Hematopoietic multipotent progenitor cell (in vitro differentiated cells): ENCODE measurements at places on chromosomes 7 and 10.
A peak's percentile ranks its signal among the peaks of the same experiment; 100 is the strongest.

DNA sequence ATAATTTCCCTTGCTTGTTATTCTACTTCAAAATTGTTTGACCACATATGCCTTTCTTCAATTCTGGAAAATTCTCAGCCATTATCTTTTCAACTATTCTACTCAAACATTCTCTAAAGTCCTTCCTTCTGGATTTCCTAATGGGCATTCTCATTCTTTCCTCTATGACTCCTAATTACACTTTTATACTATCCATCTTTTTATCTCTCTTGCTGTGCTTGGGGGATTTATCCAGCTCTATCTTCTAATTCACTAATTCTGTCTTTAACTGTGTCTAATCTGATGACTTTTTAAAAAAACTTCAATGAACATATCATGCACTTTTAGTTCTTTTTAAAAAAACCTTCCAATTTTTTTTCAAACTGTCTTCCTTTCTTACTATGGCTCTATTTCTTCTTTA, 38.4 kb downstream of the C10orf143 start:
- DNase-seq, result no peak

DNA sequence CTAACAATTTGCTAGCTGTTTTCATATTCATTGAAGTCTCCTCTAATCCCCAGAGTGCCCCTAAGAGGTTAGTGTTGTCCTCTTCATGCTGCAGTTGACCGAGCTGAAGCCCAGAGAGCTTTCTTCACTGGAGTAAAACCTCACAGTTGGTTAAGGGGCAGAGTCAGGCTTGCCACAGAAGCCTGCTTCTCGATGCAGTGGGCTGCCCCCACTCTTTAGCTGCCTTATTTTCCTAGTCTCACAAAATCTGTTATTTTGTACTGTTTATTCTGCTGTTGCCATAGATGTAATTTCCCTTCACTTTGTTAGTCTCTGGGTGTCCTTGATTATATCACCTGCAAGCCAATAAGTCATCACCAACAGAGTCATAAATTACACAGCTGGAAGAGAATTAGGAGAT, 56.3 kb upstream of the ZPBP start:
- DNase-seq, result no peak

- DNase-seq, result no peak
These were observed 63.7 kb upstream of the PPIF start for GRCh38 chr10:79283616-79284015.

DNA sequence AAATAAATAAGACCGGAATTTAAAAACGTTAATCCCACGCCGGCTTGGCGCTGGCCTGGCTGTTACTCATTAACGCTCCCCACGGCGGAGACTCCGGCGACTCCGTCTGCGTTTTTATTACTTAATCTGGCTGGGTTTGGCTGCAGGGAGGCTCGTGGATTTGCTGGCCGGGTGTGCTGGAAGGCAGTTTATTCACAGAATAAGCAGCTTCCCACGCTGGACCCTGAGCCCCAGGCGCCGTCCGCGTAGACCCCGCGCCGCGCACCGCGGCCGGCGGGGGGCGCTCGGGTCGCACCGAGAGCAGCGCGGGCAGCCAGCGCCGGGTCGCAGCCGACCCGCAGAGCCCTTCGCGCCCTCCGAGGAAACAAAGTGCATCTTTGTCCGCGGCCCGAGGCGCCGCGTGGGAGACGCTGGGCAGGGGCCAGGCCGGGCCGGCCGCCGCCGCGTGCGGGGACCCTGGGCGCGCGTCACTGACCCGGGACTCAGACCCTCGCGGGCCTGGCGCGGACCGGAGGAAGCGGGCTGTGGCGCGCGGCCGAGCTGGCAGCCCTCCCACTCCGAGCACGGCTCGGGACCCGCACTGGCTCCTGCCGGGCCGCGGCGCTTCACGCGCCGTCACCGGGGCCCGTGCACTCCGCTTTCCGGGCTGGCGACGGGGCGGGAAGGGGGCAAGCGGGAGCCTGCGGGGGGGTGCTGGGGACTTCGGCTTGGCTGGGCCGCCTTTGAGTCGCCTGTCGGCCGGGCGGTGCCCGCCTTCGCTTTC, 587 bp upstream of the GRK5 start:
- DNase-seq, result peak; percentile 74

DNA sequence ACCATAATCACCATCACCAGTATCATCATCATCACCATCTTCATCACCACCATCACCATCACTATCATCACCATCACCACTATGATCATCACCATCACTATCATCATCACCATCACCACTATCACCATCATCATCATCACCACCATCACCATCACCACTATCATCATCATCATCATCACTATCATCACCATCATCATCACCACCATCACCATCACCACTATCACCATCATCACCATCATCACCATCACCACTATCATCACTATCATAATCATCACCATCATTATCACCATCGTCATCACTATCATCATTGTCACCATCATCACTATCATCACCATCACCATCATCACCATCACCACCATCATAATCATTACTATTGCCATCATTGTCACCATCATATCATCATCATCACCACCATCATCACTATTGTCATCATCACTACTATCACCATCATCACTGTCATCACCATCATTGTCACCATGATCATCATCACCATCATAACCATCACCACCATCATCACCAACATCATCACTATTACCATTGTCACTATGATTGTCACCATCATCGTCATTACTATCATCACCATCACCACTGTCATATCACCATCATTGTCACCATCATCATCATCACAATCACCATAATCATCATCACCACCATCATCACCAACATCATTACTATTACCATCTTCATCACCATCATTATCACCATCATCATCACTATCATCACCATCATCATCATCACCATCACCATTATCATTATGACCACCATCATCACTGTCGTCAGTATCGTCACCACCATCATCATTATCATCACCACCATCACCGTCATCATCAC, 154.7 kb downstream of the ACTR3B start:
- no peak for DNase-seq

GRCh38 chr7:90568213-90568612, 27.9 kb upstream of the CDK14 start:
- no peak for DNase-seq

GRCh38 chr7:43637114-43637806, 54.4 kb downstream of the STK17A start:
- DNase-seq, result no peak

DNA sequence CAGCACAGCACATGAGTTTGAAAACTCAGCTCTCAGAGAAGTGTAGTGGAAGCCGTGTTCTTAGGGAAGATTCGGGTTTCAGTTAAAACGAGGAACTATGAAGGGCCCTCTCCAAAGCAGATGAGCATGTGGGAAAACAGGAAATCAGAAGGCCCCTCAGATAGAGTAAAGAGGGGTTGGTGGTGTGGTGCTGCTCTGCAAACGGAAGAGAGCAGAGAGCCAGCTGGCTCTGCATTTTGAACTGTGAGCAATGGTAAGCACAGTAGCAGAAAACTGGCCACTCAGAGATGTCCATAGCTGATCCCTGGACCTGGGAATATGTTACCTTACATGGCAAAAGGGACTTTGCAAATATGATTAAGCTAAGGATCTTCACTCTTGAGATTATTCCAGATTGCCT, 27.9 kb upstream of the CUL1 start:
- no peak for DNase-seq

GRCh38 chr7:151859111-151859947, 17.6 kb downstream of the PRKAG2 start:
- no peak for DNase-seq

GRCh38 chr10:84938117-84938905, 609.9 kb downstream of the CCSER2 start:
- DNase-seq, result no peak

GRCh38 chr7:128530855-128531104, 54.2 kb downstream of the METTL2B start:
- DNase-seq, result no peak

GRCh38 chr10:110207011-110207804, at the start of gene MXI1:
Gene MXI1, plus strand, starts transcription at chr10:110207605. Its CDS starts 204 bp downstream, at chr10:110207809.
- no peak for DNase-seq

DNA sequence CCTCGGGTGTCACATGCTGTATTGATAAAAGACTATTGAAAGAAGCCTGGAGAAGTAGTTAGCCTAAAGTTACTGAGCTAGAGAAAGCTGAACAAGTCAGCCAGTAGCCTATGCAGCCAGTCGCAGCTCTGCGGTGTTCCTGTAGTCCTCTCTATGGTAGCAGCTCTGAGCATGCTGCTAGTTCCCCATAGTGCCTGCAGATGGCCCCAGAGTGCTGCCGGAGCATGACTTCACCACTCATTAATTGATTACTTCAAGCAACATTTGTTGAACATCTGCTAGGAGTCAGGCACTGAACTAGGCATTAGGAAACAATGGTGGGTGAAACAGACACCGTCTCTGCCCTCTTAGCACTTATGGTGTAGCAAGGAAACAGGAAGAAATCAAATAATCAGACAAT, 422.7 kb downstream of the SORCS3 start:
- no peak for DNase-seq

- no peak for DNase-seq
These were observed 22.4 kb upstream of the MICU1 start for GRCh38 chr10:72648301-72648700.

- no peak for DNase-seq
These were observed 73.0 kb upstream of the LEP start for GRCh38 chr7:128167791-128168666.

DNA sequence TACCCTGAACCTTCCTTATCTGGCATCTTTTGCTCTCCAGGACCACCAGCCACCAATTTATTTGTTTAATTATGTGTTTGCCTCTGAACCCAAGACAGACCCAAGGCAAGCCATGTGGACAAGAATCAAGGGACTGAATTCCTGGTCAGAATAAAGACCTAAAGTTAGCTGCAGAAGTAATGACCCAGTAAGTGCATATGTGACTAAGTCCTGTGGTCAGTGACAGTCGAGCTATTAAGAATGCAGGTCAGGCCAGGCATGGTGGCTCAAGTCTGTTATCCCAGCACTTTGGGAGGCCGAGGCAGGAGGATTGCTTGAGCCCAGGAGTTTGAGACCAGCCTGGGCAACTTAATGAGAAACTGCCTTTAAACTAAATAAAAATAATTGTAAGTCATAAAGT, 139.4 kb downstream of the CCDC71L start:
- no peak for DNase-seq
